ENCODE measurements at places on chromosomes 7 and 10.

DNA sequence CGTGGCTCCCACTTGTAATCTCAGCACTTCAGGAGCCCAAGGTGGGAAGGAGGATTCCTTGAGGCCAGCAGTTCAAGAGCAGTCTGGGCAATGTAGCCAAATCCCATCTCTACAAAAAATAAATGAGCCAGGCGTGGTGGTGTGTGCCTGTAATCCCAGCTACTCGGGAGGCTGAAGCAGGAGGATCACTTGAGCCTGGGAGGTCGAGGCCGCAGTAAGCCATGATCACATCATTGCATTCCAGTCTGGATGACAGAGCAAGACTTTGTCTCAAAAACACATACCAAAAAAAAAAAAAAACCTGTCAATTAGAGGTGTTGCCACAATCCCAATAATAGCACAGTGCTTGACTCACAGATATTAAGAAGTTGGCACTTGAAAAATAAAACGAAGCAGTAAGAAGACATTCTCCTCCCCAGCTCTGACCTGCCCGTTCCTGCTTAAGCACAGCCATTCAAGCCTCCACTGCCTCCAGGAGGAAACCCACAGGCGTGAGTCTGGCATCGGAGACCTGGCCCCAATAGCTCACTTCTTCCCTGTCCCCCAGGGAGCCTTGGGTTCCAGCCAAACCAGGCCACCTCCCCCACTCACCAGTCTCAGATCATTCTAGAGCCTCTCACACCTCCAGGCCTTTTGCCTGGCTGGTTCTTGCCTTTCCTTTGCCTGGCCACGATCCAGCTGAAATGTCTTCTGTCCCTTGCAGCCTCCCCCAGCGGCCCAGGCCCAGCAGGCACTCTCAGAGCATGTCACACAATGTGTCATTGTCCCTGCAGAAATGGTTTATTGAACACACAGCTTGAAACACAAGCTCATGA lies 45.3 kb upstream of the GTF2I start:
- DNase-seq = no peak

GRCh38 chr10:133260895-133261725 lies 15.6 kb downstream of the ADAM8 start:
- DNase-seq = peak; percentile 10

- DNase-seq = peak; percentile 44
Observed at GRCh38 chr7:108650467-108650866, 80.8 kb downstream of the DNAJB9 start.

DNA sequence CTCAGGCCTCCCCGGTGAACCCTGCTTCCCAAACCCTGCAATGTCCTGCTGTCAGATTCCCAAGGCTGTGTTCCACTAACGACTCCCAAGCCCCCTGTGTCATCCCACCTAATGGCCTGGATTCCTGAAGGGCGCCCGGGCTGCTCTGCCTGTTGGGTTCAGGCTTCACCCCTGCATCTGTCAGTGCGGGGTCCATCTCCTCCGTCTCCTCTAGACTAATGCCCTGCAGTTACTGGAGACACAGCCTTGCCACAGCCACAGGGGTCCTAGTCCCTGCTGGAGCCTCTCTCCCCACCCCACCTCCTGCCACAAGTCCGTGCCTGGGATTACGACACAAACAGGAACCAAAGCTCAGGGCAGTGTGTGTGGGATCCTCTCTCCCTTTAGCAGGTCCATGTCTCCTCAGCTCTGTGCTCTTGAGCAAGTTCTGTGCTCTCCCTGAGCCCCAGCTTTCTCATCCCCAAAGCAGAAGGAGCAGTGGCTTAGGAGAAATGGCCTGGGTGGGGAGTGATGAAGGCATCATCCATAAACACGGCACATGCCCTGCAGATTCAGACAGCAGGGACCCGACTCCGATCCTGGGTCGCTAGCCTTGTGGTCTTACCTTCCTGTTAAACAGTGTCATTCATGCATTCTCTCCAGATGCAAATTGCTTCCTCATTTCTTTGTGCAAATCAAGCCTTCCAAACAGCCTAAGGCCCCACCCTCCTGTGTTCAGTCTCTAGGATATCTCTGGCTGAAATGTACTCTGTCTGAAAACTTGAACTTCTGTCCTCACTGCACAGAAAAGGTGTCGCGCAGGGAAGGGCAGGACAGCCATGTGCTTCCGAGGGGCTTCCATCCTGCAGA lies 8.2 kb upstream of the RBP3 start:
- no peak for DNase-seq

DNA sequence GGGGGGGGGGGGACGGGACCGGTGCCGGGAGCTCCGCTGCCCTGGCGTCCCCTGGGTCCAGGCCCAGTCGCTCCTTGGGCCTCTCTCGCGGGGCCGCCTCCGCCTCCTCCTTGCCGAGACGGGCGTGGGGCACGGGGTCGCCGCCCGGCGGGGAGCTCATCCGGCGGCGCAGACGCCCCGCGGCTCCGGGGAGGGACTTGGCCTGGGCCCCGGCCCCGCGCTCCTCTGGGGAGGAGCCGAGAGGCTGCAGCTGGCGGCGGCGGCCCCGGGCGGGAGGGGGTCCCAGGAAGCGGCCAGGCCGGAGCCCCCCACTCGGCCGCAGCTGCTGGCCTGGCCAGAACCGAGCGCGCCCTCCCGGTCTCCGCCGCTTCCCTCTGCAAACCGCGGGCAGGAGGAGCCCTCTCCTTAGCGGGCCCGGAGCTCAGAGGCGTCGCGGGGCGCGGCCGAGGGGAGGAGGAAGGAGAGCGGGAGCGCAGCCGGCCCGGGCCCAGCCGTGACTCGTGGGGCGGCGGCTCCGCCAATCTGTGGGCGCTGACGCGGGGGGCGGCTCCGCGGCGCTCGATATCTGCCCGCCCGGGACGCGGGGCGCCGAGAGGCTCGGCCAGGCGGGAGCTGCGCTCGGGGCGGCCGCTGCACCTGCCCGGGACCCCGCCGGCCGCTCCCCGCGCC lies at the start of gene FAM20C:
Gene FAM20C (plus strand): TSS at position 591 of the 669 bp plus-strand sequence. CDS start 629 bp downstream, outside the sequence.
- DNase-seq = peak; percentile 81

GRCh38 chr10:92692080-92692671 lies 2.4 kb downstream of the HHEX start:
- no peak for DNase-seq

DNA sequence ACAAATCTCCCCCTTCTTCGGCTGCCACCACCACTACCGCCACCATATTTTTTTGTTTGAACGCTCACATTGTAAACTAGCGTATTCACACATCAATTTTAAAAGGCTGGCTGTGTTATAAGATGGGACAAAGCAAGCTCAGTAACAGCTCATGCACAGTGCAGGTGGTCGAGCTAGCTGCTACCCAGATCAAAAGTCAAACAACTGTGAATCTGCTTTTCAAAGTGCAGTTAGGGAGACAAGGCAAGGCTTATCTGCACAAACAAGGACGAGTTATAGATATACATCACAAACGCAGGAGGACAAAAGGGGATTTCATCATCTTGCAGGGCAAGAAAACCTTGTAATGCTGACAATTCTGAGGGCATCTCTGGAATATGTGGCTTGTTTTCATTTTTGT lies 231.6 kb downstream of the VTI1A start:
- no peak for DNase-seq

DNA sequence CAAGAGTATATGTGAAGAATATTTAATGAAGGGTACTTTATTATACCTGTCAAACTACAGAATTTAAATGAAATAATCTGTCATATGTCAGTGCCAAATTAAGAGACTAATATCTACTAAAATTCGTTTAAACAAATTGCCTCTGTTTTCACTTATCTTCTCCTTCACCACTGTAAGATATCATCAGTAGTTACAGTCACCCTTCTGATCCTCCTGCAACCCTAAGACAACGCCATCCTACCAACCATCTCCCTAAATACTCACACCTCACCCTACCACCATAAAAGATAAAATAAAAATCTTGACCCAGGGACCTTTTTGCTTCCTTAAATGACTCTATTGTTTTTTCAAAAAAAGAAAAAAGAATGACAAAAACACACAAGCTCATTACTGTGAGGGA lies 20.8 kb downstream of the EZH2 start:
- no peak for DNase-seq

- DNase-seq = no peak
Observed at GRCh38 chr7:68922850-68923249, 675.4 kb upstream of the AUTS2 start.

- no peak for DNase-seq
Observed at GRCh38 chr10:131742500-131742951, 158.3 kb upstream of the PPP2R2D start.

- DNase-seq = no peak
Observed at GRCh38 chr7:68348401-68348800, 1249.9 kb upstream of the AUTS2 start.

DNA sequence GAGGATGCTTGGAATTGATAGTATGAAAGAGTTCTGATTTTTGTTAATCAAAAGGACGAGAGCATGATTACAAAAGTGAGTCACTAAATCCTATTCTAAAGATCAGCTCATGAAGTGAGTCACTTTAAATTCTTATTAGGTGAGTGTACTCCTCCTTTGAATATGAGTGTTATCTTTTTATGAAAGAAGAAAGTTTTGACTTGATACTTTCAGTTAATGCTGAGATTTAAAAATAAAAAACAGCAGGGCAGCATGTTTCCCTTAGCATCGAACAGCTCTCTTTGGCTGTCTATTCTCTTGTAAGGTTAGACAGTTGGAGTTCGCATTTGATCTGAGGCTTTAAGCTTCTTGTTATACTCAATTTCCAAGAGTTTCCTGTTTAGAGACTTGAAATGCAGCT lies 222.0 kb downstream of the TWIST1 start:
- peak; percentile 60 for DNase-seq

GRCh38 chr7:116197360-116197759 lies 13.0 kb upstream of the TES start:
- DNase-seq = peak; percentile 56

- no peak for DNase-seq
Observed at GRCh38 chr10:121002586-121003205, 151.5 kb downstream of the WDR11 start.

GRCh38 chr10:14253711-14254110 lies 77.0 kb downstream of the FRMD4A start:
- no peak for DNase-seq

GRCh38 chr7:131241386-131241785 lies 86.3 kb upstream of the MKLN1 start:
- DNase-seq = no peak

DNA sequence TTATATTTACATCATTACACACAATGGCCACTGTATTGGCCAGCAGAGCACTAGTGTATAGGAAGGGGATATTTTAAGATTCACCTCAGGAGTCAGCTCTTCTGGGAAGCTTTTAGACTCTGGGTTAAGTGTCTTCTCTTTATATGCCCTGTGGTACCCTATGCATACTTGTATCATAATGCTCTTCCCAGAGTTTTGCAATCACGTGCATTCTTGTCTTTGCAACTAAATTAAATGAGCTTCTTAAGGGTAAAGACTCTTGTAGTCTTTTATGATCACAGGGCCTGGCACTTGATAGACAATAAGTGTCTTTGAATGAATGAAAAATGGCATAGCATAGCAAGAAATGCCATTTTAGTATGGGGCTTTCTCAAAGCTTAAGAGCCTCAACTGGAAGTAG lies 35.4 kb upstream of the ARMS2 start:
- no peak for DNase-seq

DNA sequence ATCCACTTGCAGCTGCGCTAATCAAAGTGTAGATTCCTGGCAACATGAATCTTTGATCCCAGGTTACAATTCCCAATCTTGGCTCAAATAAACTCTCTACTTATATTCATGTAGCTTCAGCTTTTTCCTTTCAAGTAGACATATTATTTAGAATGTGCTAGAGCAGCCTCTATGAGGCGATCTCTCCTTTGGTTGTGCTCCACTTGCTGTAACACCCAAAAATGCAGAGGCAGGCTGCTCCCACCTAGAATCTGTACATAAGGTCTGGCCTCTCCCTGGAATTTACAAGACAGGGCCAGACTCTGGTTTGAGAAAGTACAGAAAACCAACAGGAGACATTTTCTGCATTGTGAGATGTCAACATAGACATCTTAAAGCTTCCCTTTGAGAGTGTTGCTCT lies 23.1 kb downstream of the ZNF107 start:
- DNase-seq = no peak

GRCh38 chr10:86316990-86317389 lies 49.6 kb downstream of the GRID1 start:
- no peak for DNase-seq

DNA sequence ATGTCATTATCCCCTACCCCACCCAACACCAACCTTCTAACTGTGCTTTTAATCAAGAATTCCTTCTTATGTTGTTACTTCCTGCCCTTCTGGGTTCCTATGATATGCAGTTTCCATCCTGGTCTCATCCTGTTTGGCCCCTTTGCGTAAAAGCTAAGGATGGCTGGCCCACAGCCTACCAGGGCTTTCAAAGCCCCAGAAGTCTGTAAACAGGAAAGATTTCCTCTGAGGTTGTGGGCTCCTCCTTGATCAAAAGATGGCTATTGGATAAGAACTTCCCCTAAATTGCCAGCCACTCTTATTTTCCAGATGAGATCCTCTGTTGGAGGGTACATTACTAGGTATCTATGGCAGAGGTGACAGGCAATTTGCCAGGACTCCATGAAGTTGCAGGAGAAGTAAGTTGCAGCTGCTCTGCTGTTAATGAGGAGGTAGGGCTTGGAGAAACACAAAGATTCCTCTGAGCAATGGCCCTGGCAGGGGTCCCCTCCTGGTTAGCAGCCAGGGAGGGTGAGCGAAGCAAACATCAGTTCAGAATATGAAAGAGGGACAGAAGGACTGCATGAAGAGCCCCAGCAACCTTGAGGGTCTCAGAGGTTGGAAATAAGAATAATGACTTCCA lies 32.1 kb downstream of the NRP1 start:
- no peak for DNase-seq

DNA sequence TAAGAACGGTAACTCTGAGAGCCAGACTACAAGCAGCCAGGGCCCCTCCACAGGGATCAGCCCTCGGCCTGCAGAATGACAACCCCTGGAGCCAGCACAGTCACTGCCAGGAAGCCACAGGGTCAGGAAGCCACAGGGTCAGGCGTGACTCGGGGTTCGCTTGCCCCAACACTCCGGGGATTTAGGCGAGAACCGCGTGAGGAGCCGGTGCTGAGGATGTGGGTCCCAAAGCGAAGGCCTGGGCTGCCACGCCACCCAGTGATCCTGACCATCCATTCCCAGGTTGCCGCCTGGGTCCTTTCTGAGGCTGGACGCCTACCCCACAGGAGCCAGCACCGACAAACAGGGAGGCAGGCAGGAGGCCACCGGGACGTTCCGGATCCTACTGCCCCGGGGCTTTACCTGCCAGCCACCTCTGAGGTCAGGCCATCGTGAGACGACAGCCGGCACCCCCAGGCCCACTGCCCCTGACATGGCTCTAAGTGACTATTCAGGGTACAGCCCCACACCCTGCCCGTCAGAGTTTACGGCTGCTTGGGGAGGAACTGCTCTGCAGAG lies 228.6 kb downstream of the ELFN1 start:
- no peak for DNase-seq

GRCh38 chr7:159091041-159091440 lies 53.6 kb downstream of the VIPR2 start:
- no peak for DNase-seq
